ENCODE measurements at places on chromosomes 12 and 14.

DNA sequence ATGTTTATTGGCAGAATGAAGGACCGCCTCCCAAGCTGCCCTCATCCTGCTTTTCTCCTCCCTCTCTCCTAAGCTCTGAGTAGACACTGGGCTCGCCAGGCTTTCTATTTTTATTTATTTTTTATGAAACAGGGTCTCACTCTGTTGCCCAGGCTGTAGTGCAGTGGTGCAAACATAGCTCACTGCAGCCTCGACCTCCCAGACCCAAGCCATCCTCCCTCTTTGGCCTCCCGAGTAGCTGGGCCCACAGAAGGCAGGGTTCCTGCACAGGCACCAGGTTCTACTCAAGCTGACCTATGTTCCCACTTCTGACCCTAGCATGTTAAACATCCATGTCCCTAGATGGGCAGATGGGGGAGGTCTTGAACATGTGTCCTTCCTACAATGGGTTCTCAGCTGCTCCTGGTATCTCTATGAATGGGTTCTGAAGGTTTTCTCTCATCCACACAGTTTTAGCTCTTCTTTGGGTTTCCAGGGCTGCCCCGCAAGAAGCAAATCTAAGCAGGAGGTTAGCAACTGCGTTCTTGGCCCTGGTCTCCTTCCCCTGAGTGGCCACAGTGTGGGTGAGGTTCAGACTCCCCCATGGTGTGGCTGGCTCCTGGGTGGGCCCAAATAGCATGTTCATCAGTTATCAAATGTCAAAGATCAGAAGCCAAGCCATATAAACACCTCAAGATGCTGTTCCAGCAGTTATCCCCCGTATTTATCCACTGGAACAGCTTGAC, 167.3 kb downstream of the ZFP36L1 start:
- DNase-seq, result no peak

DNA sequence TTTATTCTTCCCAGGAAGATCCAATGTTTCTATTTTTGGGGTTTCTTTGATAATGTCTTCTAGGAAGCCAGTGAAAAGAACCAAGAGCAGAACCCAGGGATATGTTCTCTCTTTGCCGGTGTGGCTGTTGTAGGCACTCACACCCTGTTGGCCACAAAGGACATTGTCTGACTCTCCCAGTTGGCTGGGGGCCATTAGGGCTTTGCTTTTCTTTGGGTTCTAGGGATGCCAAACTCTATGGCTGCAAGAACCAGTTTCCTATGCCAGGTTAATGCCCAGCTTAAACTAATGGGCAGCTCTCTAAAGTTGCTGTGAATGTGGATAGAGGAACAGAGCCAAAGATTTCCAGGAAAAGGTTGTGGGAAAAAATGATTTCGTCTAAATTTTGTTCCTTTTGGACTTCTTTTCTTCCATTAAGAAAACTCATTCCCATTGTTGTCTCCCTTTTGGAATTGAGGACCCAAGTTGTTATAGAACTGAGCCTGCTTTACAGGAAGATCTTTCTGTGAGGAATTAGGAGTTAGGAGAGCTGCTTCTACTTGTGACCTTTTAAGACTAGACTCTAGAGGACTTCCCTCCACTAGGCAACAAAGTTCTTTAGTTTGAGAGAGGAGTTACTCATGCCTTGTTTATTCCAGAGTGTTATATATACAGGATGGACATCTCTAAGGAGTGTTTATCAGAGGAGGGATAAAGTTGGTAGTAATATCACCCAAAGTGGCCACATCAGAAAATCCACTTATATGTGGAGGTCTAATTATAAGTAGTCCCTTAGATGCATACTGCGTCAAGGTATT, 13.1 kb downstream of the COPZ1 start:
- no peak for DNase-seq

GRCh38 chr14:61553730-61554641, 141.3 kb upstream of the HIF1A start:
- peak; percentile 93 for DNase-seq

- DNase-seq, result peak; percentile 10
These were observed 131.0 kb downstream of the NCOR2 start for GRCh38 chr12:124436366-124436765.

- DNase-seq, result no peak
These were observed 52.4 kb downstream of the VCPKMT start for GRCh38 chr14:50063876-50064420.

- DNase-seq, result no peak
These were observed 230.7 kb upstream of the RTL1 start for GRCh38 chr14:101134161-101134631.

DNA sequence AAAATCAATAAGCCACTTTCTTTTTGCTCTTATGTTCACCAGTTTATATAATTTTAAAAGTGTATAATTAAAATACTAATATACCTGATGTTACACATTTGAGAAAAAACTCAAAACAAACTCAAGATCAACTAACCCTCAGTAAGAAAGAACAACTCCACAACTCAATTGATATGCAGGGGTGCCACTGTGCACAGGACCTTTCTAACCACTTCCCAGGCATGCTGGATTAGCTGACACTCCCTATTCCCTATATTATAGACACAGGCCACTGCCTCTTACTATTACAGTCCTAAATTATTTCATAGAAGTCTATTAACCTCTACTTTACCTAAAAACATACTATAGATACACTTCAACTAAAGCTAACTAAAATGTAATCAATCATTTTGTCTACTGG, 191.7 kb upstream of the KRR1 start:
- DNase-seq, result no peak

- DNase-seq, result peak; percentile 40
These were observed 96.4 kb downstream of the NTN4 start for GRCh38 chr12:95694136-95694535.

DNA sequence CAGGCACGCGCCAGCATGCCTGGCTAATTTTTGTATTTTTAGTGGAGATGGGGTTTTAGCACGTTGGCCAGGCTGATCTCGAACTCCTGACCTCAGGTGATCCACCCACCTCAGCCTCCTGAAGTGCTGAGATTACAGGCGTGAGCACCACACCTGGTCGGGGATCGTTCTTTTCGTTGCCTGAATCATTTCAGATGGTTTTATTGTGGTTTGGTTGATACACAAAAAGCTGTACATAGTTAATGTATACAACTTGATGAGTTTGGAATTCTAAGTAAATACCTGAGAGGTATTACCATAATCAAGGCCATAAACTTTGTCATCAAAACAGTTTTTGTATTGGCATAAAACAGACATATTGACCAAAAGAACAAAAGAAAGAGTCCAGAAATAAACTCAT, 63.3 kb downstream of the RIC8B start:
- no peak for DNase-seq

DNA sequence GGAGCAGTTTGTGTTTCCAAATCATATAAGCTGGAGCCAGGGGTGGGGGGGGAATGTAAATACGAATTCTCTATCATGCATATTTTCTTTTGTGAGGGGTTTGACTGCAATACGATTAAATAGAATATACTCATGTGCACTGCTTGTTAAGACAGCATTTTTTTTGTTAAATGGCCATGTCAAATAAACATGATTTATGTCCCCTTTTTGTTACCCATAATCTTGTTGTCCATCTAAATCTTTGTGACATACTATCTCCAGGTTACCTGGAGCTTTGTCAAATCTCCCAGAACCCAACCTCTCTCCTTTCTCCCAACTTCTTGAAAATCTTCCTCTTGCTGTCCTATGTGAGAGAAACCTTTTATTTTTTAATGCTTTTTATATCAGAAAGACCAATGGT, 233.1 kb downstream of the SLC25A21 start:
- DNase-seq, result no peak

GRCh38 chr12:26287671-26288381, 92.5 kb downstream of the SSPN start:
- DNase-seq, result peak; percentile 85

DNA sequence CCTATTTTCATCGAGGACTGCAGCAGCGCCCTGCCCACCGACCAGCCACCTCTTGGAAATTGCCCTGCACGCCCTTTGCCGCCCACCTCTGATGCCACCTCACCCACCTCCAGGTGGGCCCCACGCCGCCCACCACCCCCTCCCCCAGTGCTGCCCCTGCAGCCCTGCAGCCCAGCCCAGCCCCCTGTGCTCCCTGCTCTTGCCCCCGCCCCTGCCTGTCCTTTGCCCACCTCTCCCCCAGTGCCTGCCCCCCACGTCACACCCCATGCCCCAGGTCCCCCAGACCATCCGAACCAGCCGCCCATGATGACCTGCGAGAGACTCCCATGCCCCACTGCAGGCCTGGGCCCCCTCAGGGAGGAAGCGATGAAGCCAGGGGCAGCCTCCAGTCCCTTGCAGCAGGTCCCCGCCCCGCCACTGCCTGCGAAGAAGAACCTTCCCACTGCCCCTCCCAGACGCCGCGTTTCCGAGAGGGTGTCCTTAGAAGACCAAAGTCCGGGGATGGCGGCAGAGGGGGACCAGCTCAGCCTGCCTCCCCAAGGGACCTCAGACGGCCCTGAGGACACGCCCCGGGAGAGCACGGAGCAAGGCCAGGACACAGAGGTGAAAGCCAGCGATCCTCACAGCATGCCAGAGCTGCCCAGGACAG, 96.5 kb downstream of the LGMN start:
- no peak for DNase-seq

DNA sequence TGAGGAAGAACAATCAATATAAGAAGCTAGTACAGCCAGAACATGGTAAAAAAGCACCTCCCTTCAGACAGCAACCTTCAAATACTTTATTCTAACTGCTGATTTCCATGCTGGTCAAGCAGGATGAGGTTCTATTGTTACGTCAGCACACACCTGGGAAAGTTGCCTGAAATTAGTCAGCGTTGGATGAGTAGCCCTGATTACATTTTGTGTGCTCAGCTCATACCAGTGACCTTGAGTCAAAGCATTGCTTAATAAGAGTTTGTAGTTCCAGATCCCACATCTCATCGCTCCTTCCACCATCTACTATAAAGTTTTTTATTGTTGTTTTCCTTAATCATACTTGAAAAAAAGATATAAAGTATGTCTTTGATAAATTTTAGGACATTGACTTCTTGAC, 361.5 kb downstream of the EGLN3 start:
- DNase-seq, result peak; percentile 99

- no peak for DNase-seq
These were observed 12.5 kb downstream of the ZFYVE21 start for GRCh38 chr14:103728141-103728540.

DNA sequence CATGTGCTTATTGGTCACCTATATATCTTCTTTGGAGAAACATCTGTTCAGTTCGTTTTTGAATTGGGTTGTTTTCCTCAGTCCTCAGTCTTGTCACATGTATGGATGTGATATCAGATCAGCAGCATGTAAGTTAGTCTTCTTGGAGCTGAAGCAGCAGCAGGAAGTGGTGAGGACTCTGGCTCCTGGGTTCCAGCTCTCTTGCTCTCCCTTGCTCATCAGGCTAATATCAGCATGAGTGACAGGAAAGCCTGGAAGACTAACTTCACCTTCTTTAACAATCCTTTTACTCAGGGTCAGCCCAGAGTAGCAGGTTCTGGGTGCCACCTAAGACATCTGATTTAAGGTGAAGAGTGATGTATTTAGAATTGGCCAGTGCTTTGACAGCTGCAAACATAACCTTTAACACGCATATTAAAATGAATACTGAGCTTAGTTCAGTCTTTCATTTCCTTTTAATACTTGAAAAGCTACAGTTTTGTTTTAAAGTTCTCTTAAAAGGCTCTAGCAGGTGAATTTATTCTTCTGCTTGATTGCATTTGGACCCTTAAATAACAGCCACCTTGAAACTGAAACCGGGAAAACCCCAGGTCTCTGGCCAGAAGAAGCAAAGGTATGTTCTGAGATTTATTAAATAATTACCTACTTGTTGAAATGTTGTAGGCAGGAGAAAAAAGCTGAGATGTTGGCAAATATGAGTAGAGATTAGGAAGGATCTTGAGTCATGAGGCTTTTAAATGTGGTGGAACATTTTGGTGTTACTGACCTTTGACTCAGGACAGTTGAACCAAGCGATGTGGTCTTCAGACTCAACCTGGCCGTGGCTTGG, 54.3 kb downstream of the DRAM1 start:
- DNase-seq, result no peak

GRCh38 chr12:75479963-75480461, 543 bp upstream of the GLIPR1 start:
- DNase-seq, result peak; percentile 37

GRCh38 chr14:95489214-95490137, 27.0 kb downstream of the SYNE3 start:
- DNase-seq, result no peak

- peak; percentile 87 for DNase-seq
These were observed 1101.2 kb upstream of the TMEM132C start for GRCh38 chr12:127165567-127166392.

DNA sequence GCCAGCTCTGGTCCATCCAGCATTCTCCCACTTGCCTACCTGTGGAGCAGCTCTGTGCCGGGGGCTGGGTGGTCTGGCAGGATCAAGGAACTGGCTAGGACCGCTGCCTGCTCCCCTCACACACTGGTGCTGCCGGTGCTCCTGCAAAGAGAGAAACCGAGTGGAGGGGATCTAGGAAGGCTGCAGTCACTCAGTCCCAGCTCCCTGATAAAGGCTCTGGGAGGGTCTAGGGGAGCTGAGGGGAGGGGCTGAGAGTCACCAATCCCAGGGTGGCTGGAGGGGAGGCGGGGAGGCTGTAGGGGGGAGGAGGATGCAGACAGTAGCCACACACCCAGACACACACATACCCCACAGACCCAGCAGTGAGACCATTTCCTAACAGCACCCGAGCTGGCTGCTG, at the start of gene TAC3:
Gene TAC3, minus strand, starts transcription at position 182 of the 400 bp plus-strand sequence. CDS start 732 bp downstream, outside the sequence.
- DNase-seq, result no peak

DNA sequence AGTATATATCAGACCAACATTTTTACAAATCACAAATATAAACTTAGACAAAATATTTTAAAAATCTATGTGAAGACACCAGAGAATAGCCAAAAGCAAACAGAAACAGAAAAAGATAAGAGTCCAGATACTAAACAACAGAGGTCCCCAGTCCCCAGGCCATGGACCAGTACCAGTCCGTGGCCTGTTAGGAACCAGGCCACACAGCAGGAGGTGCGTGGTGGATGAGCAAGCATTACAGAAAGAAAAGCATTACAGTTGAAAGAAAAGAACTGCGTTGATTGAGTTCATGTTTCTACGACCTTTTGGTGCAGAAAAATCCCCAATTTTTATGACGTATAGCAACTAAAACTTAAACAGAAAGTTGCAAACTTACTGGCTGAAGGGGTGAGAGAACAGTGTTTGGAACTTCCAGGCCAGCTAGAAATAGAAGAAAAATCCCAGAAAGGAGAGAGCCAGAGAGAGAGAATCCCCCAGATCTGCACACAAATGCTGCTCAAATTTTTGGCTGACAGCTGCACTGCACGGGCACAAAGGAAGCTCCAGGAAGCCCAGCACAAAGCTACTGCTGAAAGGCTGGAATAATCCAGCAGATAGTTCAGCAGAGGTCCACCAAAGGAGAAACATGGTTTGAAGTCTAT, 159.6 kb upstream of the C14orf180 start:
- no peak for DNase-seq

- DNase-seq, result no peak
These were observed 26.2 kb downstream of the WNK1 start for GRCh38 chr12:778615-779014.

DNA sequence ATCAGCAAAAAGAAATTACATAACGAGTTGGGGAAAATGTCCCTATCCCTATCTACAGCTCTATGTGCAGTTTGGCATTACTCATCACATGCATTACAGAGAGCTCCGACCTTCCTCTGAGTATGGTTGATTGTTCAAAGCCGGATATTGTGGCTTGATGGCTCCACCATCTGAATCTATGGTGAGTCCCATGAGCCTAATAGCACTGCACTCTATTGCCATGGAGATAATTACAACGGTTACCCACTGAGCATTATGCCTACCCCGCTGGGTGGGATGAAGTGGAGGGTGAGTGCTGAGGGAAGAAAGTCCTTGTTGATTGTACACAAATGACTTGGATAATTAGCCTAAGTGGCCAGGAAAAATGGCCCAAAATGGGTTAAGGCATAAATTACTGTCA, 800.5 kb downstream of the NRXN3 start:
- no peak for DNase-seq
